ENCODE measurements at places on chromosomes 7 and 10. TPM values are rescaled to one million over a fixed set of nuclear protein-coding genes. Genes with fewer than 3 reads are reported as not detected.

The NEBL gene
- 653 TPM for total RNA-seq

DNA sequence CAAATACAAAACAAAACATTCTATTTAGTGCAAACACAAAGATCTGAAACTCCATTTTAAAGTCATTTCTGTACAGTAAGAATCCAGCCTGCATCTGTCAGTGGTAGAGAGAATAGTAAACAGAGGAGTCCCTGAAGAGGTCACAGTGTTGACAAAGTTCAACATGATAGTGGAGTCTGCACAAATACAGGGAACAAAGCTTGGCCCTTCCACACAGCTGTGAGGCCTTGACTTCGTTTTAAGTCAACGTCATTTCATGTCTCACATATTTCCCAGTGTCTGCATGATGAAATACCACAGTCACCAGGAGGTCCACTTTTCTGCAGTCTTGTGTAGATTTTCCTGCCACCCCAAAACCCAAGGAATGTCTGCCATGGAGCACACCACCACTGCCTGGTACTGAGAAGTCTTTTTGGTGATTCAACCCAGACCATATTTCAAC lies 33.0 kb downstream of the CYP26A1 start:
- DNase-seq: no peak

DNA sequence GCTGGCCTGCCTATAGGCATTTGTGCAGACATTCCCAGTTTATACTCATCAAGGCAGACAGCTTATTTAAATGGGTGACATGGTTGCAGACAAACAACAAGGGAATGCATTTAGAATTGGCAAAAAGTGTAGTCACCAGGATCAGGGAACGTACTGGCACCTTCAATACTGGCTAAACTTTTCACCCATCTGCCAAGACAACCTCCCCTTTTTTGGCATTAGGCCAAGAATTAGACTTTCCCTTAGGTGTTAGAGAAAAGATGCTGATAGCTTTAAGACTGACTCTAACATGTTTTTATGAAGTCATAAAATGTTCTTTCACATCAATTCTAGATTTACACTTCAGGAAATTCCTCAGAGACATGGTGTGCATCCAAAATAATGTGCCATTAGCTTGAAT lies 365.9 kb downstream of the PHTF2 start:
- DNase-seq: no peak

DNA sequence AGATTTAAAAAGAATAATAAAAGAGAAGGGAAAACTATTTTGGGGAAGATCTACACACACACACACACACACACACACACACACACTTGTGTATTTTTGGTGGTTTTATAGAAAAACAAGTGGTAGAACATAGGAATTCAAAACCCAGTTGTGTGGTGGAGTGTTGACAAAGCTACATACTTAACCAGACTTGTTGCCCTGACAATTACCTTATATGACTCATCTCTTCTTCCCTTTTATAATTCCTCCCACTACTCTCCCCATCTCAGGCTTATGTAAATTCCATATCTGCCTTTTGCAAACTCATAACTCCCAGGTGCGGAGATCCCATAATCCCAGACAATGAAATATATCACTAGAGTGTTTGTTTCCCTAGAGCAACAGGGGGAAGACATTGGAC lies 873.7 kb downstream of the NXPH1 start:
- DNase-seq: no peak

DNA sequence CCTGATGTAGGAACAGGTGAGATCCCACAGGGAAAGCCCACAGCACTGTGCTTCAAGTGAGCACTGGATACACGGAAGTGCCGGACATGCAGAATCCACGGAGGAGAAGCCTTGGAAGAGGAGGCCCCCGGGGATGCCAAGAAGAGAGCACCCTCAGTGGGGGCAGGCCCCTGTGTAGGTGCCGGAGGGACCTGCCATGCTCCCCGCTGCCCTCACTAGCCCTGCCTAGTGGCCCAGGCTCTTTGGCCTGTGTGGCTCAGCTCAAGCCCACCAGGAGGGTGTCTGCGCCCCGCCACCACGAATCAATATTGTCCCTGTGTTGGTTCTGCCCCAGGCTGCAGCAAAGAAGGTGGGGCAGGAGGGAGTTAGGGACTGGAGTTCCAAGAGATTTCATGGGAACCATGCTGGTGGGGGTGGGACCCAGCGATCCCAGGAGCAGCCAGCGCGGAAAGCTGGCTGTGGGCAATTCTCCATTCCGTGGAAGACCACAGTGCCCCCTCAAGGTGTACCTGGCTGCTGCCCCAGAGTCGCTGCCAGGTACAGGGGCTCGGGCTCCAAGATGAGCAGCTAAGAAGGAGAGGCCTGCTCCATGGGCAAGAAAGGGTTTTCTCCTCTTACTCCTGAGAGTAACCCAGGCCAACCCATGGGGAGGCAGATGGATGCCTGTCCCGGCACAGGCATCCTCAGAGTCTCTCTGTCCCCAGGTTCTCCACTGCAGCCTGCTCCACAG lies 34.9 kb upstream of the LEP start:
- DNase-seq: no peak

DNA sequence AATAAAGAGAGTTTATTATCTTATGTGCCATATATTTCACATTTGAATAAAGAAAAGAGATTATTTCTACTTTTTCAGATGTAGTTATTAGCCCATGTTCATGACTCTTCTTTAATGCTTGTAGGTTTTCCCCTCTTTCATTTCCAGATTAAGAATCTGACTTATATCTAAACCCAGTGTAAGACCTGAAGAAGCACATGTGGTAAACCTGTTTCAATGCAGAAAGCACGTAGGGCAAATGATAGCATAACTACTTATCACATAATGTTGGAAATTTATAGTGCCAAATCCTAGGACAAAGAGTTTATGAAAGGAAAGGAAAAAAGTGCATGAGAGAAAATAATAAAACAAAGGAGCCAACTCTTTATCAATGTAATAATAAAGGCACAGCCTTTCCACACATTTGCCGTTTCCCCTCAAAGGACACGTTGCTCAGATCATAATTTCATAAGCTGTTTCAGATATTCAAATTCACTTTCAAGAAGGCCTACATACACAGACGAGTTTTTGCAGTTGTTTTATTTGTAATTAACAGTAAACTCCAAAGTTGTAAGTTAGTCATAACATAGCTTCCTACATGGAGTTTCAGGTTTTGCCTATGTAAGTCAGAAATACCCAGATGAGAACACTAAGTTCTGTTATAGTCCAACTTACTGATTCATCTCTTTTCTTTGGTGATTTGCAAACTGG lies 88.8 kb upstream of the MDFIC start:
- DNase-seq: no peak

DNA sequence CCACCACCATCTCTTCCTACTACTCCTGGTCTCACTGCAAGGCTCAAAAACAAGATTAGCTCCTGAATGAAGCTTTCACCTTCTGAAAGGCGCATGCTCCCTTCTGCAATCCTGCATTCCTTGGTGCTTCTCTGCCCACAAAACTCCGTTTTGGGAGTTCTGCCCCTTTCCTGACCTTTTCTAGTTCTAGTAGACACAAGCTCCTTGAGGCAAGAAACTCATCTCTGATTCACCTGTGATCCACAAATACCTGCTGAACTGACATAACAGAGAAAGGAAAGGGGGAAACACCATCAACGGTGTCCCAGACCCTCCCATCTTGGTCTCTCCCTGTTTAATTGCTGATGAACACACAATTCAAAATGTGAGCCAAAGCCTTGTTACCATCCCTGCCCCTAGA lies 64.0 kb upstream of the EGR2 start:
- DNase-seq: no peak

- DNase-seq: no peak
These were observed 18.5 kb upstream of the TRIM56 start for GRCh38 chr7:101066833-101067177.
